ENCODE measurements at places on chromosomes 1 and 21.

GRCh38 chr1:165630629-165631341, at the start of gene MGST3:
MGST3 (plus strand) TSS chr1:165631234; CDS start chr1:165649848, 18,614 bp downstream.
- peak; percentile 98 for DNase-seq

GRCh38 chr1:89682611-89683010, 49.7 kb downstream of the LRRC8C start:
- DNase-seq: no peak

DNA sequence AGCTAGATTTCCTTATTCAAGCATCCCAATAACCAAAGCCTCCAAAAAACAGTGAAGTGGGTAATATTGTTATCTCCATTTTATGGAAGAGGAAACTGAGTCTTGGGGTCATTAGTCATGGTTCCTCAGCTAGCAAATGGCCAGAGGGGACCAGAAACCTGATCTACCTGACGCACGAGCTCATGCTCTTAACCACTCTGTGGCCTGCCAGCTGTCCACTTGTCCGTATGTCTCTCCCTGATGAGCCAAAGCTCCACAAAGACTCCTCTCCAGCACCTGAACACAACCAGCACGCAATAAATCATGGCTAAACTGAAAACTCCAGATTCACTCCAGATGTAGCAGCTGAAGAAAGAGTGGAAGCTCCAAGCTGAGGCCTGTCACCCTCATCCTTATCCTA, 5.8 kb downstream of the CAPN8 start:
- DNase-seq: no peak

DNA sequence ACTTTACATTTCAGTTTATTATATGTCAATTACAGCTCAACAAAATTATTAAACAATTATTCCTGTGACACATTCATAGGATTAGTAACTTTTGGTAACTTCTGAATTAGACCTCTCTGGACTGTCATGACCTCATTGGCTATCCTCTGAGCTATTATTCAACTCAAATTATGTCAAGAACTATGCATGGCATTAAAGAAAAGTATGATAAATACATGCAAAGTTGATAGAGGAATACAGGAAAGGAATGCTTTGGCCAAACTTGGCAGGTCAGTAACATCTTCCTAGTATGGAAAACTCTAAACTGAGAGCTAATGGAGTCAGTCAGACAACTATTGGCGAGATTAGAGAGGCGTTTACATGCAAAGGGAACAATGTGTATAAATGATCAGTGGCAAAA, 158.4 kb downstream of the DUSP10 start:
- DNase-seq: no peak

DNA sequence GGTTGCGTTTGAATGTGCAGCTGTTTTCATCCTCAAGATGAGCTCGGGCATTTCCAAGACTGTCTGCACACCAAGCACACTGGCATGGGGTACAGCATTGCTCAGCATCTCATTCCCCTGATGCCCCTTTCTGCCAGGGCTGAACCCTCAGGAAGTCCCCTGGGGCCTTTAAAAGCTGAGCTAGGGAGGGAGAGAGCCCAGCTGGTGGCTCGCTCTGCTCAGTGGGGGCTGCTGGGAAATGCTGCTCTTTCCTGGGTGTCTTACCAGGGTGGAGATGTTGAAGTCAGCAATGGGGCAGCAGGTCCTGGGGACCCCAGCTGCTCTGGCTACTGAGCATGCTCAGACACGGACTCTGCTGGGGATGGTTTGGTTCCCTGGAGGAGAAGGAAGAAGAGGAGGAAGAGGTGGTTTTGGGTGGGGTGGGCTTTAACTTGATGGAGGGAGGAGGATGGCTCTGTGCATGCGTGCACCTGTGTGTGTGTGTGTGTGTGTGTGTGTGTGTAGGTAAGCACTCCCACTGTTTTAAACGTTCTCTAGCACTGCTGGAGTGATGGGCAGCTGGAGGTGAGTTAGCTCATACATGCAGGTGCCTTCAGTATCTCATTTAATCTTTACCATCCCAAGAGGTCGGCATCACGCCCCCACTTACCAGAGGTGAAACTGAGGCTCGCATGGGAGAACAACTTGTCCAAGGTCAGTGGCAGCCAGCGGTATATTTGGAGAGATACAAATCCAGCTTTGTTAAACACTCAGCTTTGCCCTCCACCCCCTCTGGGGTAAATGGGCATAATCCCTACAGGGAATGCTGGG, 40.9 kb downstream of the ACTL8 start:
- no peak for DNase-seq

GRCh38 chr1:27489501-27489972, 430 bp downstream of the WASF2 start:
- DNase-seq: peak; percentile 60

GRCh38 chr1:204716660-204717059, 31.1 kb upstream of the LRRN2 start:
- DNase-seq: no peak

DNA sequence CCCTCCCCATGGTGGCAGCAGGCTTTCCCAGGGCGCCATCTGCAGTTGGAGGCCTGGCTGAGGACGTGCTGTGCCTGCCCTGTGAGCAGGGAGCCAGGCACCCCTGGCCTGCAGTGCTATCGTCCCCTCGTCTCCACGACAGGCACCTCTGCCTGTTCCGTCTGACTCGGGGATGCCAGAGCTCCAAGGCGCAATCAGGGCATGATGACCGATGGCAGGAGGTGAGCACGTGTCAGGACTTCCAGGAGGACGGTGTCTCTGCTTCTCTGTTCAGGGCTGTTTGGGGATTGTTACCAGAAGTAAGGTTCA, 125.2 kb downstream of the PCBP3 start:
- no peak for DNase-seq

- DNase-seq: no peak
Measured at GRCh38 chr21:40194185-40194980, 327.1 kb downstream of the PCP4 start.

DNA sequence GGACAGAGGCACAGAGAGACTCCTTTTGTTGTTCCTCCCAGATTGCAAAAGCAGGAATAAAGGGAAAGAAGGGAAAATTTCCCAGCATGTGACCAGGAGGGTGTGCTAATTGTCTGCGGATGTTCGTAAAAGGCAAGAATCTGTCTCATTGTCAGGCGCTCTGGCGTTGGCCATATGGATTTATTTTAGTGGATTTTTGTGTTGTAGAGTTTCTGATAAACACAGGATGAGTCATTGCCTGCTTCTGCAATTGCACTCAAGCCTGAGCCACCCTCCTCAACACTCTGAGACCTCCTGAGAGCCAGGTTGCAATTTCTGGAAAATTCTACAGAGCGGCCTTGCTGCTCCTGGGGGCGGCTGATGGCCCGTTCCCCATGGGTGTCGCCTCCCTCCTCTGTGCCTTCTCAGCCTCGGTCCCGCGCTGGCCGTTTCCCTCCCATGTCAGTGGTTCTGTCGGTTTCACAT, 227.7 kb downstream of the KAZN start:
- no peak for DNase-seq

- no peak for DNase-seq
Measured at GRCh38 chr1:90317628-90318027, 322.7 kb downstream of the ZNF326 start.

DNA sequence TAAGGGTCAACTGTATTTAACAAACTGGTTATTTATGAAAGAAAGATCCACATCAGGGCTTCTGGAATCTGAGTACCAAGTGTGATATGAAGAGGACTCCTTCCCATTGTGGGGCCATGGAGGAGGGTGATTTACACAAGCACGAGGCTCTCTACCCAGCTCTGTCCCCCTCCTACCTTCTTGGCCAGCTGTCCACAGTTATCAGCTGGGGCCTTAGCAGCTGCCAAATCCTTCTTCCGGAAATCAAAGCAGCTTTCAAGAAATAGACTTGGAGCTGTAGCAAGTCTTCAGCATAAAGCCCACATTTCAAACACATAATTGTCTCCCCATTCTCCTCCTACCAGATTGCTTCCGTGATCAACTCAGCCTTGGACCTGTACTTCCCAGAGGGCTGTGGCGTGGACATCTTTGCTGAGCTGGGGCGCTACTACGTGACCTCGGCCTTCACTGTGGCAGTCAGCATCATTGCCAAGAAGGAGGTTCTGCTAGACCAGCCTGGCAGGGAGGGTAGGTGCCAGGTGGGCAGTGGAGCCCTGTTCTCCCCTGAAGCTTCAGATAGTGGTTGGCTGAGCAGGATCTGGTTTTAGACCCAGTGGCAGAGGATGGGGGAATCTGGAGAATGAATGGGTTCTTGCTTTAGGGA, 15.5 kb downstream of the AZIN2 start:
- DNase-seq: no peak

DNA sequence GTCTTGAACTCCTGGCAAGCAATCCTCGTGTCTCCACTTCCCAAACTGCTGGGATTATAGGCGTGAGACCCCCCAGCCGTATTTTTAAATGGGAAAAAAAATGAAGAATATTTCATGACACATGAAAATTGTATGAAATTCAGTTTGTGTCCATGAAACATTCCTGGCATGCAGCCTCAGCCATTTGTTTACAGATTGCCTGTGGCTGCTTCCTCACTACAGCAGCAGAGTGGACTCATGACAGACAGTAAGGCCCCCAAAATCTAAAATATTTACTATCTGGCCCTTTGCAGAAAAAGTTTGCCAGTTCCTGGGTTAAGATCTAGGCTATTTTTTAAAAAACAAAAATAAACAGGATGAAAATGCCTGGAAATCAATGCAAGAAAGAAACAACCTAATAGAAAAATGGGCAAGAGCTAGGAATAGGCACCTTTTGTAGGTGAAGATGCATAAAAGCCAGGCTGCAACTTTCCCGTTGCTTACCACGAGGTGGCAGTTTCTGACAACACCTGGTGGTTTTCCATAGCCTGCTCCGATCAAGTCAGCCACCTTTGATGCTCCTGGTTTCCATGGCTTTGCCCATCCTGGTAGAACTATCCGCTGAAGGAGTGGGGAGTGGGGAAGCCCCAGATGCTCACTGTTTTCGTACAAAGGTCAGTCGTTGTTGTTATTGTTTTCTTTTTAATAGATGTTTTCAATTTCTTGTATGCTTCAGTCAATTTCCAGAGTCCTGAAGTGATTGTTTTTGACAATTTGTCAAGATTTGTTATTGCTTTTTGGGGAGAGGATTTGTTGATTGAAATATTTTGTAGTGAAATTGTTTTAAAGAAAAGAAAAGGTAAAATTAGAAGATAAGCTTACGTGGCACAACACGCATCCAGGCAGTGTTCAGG, 24.3 kb downstream of the UBE2Q1 start:
- DNase-seq: no peak

- DNase-seq: no peak
Measured at GRCh38 chr1:164611754-164612642, 53.0 kb downstream of the PBX1 start.
